ENCODE measurements at places on chromosomes 6 and 20.

DNA sequence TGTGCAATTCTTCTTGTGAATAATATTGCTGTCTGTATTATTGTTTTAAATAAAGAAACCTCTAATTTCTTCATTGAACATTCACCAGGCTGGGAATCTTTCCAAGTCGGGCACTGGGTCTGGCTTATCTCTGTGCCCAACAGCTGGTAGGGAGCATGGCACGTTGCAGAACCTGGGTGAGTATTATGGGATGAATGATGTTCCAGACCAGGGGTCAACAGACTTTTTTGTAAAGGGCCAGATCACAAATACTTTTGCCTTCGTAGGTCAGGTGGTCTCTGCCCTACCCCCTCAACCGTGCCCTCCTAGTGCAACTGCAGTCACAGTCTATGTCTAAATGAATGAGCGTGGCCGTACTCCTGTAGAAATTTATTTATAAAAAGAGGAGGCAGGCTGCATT lies 81.6 kb upstream of the FOXQ1 start:
- no peak for DNase-seq

- no peak for DNase-seq
Measured at GRCh38 chr6:44264154-44265006, 971 bp downstream of the NFKBIE start.

- no peak for DNase-seq
Measured at GRCh38 chr20:41902346-41902745, 284.2 kb upstream of the CHD6 start.

DNA sequence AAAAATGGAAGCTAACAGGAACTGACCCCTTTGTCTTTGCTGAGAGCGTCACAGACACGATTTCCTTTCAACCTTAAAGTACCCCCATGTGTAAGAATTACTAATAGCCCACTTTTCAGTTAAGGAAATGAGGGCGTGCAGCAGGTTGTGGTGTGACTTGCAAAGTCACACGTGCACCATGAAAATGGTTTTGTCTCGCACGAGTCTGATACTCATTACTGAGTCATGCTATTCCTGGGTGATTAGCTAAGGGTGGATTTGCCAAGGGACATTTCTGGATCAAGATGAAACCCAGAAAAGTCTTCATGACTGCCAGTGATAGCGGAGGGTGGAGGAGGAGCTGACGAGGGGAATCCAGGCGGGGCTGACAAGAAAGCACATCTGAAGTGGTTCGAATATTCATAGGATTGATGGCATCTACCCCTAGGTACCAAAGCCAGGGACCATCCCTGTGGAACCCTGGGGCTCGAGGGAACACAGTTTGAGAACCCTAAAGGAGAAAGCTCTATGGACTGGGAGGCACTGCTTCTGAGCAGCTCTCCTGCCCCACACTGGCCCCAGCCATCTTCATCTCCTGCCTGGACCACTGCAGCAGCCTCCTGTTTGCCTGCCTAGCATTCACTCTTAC lies 12.1 kb upstream of the NFATC2 start:
- no peak for DNase-seq

DNA sequence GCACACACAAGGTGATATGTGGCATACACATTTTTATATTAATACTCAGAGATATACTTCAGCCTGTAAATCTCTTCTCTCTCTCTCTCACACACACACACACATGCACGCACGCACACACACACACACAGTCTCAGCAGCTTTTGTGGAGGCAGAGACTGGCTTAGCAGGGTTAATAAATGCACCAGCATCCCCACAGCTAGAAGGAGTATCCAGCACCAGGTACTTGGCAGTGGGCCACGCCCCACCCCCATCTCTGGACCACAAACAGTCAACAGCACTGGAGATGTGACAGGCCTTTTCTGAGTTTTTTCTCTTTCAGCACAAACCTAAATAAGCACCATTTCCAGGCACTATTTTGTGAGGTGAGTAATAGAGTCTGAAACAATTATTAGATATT lies 47.3 kb upstream of the LRFN2 start:
- DNase-seq, result no peak

DNA sequence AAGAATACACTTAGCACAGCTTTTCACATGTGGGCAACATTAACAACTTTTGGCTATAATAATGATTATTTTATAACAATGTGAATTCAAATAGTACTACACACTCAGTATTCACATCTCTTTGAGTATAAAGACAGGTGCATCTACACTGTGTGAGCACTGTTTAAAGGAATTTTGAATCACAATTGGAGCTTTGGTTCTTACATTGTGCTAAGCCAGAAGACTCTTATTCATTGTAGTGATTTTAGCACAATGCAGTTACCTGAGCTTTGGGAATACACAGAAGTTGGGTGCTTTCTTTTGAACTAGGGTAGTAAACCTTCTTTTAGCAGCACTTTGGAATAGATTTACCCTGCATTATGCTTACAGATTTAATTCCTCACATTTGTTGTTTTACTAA lies 20.5 kb downstream of the RIMS1 start:
- DNase-seq, result no peak

GRCh38 chr6:161256407-161256806 lies 17.5 kb downstream of the AGPAT4 start:
- no peak for DNase-seq

- no peak for DNase-seq
Measured at GRCh38 chr6:148128014-148128730, 214.5 kb upstream of the SASH1 start.

- no peak for DNase-seq
Measured at GRCh38 chr20:10951904-10952303, 278.1 kb upstream of the JAG1 start.

DNA sequence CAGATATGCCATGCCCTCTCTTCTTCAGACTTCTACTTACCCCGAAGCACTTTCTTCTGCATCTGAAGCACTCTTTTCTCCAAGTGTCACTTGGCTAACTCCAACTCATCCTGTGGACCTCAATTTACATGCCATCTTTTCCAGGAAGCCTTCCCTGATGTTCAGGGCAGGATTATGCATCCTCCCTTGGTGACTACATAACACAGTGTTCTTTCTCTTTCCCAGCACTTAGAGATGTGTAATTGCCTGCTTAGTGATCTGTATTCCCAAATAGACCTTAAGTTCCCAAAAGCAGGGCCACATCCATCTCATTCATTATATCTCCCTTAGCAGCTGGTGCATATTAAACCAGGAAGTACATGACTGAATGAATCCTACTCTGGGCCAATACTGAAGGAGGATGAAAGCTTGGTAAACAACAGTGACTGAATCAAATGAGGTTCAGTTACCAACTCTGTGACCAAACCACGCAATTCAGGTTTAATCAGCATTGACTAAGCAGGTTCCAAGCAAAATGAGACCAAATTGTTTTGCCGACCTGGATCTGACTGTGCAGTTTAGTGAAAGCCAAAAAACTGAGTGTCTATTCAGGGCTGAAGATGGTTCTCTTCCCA lies 121.4 kb upstream of the TCF21 start:
- DNase-seq, result no peak

DNA sequence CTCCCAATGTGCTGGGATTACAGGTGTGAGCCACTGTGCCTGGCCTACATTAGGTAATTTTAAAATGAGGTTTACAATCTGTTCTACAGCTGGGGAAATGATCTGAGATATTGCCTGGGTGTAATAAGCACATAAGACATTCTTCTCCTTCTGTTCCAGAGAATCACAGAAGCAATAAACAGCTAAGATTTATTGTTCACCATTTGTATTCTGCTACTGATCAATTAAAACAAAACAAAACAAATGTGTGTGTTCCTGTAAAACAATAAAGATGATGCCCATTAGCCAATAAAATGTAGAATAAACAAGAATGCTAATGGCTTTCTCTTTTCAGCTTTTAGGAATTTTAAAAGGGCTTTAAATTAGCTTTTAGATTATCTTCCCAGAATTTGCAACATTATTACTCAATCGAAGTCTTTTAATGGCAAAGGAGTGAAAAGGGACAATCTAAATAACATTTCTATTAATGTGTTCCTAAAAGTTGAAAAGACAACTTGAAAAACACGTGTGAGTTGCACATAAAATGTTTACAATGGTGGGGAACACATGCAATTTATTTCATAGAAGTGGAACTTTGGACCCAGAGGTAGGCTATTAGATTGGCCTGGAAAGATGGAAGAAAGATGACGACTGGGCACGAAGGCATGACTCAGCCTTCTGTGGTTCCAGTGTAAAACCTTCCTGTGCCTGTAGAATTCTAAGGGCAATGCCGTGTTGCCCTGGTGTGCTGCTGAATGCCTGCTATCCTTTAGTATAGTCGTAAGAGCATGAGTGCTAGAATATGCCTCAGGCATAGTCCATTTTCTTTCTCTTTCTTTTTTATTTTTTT lies 29.0 kb upstream of the DEK start:
- DNase-seq, result no peak

DNA sequence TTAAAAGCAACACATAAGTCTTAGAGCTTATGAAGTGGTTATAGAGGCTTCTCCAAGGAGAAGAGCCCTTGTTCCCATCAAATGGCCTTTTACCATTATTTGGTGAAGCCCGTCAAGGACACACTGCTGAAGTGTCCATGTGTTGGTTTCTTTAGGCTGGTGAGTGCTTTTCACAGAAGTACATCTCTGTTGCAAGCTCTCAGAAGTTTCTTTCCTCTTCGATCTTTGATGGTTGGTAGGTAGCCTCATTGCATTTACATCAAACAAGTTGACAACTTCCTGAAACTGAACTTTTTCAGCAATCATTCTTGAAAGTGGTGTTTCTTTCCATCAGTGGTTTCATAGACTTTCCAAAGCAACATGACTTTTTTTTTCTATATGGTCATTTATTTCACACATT lies 465.6 kb downstream of the HDGFL1 start:
- DNase-seq, result no peak

- DNase-seq, result no peak
Measured at GRCh38 chr6:113763876-113764275, 93.3 kb upstream of the MARCKS start.

DNA sequence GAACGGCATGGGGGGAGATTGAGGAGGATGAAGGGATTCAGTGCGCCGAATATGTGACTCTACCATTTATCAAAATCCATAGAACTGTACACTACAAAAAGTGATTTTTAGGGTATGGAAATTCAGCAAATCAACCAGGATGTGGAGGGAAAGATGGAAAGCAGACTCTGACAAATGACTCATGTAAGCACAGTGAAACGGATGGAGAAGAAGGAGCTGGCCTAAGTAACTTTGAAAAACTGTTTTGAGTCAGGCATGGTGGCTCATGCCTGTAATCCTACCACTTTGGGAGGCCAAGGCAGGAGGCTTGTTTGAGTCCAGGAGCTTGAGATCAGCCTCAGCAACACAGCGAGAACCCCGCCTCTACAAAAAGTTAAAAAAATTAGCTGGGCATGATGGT lies 39.2 kb downstream of the MUC22 start:
- no peak for DNase-seq

DNA sequence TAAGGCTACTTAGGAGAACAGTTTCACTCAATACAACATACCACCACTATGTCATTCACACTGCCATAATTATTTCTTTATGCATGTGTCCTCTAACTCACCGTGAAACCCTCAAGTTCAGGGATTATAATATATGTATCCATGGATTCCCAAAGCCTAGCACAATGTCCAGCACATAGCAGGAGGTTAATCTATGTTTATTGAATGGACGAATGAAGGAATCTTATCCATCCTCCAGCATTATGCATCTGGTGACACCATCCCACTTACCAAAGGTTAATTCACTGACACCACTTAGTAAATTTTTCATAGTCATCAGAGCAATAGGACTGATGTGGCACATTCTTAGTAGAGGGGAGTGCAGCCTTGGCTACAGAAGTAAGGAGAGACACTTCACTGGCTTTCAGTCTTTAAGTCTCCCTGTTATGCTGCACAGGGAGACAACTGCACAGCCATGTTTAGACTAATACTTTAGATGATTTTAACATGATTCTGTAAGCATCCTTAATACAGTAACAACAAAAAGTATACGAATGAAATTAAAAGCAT lies 49.7 kb downstream of the EPHA7 start:
- DNase-seq, result no peak

All from hypothalamus (tissue), 51 donors.